ENCODE measurements at places on chromosomes 3 and 15.

DNA sequence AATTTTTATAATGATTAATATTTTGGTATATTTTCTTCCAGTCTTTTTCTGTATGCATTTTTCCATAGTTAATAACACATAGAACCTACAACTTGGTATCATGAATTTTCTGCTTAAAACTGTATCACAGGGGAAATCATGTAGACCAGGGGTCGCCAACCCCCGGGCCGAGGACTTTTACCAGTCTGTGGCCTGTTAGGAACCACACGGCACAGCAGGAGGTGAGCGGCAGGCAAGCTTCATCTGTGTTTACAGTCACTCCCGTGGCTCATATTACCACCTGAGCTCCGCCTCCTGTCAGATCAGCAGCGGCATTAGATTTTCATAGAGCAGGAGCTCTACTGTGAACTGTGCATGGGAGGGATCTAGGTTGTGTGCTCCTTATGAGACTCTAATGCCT is 54.7 kb downstream of the RPL22L1 start:
- DNase-seq = no peak

DNA sequence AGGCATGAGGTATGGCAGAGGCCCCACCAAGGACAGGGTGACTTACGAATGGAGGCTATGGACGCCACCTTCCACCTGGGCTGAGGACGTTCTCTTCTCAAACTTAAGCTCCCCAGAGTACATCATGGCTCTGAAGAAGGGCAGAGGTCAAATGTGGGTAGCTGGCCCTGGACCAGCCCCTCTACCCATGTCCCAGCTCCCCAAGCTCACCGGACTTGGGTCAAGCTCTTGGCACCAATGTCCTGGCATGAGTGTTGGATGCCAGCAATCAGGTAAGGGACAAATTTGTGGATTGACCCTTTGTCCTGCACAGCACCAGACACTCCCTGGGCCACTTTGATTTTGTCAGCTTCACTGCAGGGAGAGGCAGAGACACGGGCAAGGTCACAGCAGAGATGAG is 2.5 kb downstream of the NDUFAF3 start:
- no peak for DNase-seq

DNA sequence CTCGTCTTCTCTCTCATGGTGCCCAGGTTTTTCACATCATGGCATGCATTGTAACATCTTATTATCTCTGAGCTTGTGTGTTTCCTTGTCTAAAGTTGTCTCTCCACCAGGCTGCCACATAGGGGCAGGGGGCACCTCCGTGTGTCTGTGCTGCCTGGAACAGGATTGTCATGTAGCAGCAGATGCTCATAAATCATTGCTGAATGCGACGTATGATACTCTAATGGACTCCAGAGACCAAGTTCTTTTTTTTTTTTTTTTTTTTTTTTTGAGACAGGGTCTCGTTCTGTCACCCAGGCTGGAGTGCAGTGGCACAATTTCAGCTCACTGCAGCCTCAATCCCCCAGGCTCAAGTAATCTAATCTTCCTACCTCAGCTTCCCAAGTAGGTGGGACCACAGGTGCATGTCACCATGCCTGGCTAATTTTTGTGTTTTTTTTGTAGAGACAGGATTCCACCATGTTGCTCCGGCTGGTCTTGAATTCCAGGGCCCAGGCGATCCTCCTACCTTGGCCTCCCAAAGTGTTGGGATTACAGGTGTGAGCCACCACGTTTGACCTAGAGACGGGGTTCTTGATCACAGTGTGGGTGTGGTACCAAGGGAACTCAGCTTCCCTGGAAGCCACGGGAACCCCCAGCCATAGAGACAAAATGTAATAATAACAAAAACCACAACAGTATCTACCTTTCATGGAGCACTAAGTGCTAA is 4.7 kb upstream of the DNASE1L3 start:
- DNase-seq = no peak

DNA sequence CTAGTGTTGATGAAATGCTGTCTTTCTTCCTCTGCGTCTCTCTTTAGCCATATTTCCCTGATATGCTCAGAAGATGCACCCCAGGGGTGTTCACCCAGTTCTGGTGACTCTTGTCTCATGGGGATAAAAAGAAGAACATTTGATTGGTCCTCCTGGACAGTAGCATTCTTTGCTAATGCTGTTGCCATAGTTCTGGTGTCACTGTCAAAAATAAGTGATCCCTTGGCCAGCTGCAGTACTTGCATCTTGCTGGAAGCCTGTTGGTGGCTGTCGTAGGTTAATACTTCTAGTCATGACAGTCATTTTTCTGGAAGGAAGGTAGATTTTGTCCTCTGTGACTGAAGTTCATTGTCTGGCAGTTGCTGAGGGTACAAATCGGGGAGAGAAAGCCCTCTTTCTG is 124.5 kb downstream of the UNC13C start:
- DNase-seq = no peak

GRCh38 chr3:39080026-39080425 is 27.4 kb downstream of the GORASP1 start:
- DNase-seq = no peak

- DNase-seq = no peak
Measured at GRCh38 chr3:16482770-16483531, 30.5 kb downstream of the RFTN1 start.

GRCh38 chr3:171480526-171480925 is 20.3 kb upstream of the TNIK start:
- no peak for DNase-seq

GRCh38 chr15:97692301-97693015 is 268.0 kb upstream of the ARRDC4 start:
- peak; percentile 80 for DNase-seq

- DNase-seq = no peak
Measured at GRCh38 chr15:70060993-70061305, 36.8 kb downstream of the TLE3 start.

GRCh38 chr3:178947738-178948137 is 123.9 kb downstream of the ZMAT3 start:
- no peak for DNase-seq

GRCh38 chr15:72169236-72169920 is 28.2 kb downstream of the GRAMD2A start:
- no peak for DNase-seq

GRCh38 chr15:92904722-92905571 is 4.8 kb downstream of the CHD2 start:
- DNase-seq = peak; percentile 70

GRCh38 chr15:37586011-37586583 is 348.3 kb upstream of the TMCO5A start:
- DNase-seq = no peak

GRCh38 chr3:113210604-113211329 is 590 bp upstream of the BOC start:
- no peak for DNase-seq

GRCh38 chr3:46416125-46416810 is 9.2 kb downstream of the CCRL2 start:
- no peak for DNase-seq

GRCh38 chr3:134282659-134283047 is 32.0 kb upstream of the RYK start:
- no peak for DNase-seq

GRCh38 chr3:144496141-144496835 is 524.7 kb downstream of the DIPK2A start:
- DNase-seq = no peak

DNA sequence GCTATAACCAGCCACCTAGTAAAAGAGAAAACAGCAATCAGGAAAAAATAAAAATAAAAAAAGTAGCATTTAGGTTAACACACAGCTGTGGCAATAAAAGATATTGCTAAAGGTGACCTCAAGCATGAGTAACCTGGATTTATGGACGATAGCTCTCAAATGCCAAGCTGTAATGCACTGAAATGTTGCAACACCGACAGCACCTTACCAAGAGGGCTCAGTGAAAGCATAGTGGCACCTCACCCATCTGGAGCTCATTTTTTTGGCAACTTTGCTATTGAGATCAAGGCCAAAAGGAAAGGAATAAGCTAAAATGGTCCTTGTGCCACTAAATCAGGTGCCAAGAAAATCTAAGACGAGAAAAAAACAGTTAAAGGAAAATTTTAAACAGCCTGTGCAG is 2.5 kb downstream of the HACD2 start:
- DNase-seq = no peak

DNA sequence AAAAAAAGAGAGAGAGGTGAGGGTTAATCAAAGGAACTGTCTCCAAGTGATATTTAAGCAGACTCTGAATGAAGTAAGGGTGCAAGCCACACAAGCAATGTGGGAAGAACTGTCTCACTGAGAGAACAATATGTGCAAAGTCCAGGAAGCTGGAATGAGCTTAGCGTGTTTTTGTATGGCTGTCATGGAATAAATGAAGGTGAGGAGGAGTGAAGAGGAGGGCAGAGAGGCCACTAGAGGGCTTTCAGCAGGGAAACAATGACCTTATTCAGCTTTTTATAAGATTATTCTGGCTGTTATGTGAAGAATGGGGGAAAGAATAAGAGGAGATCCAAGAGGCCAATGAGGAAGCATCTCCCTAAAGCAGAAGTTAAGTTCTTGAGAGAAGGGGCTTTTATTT is 86.9 kb upstream of the COL8A1 start:
- DNase-seq = peak; percentile 34

DNA sequence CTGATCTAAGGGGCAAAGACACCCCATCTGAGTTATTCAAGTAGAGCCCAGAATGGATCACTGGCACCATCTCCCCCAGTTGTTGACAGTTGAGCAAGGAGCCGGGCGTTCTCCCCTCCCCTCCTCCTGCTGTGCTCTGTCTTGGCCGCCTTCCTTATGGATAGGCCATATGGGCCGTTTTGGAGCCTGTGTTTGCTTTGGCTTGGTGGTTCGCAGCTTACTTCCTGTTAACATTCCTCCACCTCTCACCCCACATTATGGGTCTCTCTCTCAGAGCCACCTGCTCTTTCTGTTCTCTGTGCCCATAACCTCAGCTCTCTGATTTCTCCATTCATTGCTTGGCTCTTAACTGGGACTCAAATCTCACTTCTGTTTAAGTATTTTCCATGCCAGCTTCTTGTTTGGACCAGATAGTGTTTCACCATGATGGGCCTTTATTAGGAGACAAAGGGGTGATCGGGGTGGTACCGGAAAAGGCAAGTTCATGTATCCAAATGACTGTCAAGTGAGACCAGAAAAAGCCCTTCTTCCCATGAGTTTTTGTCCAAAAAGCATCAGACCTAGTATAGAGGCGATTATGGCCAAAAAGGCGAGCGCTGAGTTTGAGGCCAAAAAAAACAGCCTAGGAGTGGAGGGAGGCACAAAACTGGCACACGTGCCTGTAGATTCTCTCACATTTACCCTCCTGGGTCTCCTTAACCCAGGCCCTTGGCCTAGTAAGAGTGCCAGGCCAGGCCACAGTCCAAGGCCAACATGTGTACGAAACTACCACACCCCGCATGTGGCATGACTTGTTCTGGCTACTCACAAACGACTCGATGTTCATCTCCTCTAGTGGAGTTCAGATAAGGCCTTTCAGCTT is 62.6 kb downstream of the DUT start:
- no peak for DNase-seq

- DNase-seq = no peak
Measured at GRCh38 chr3:103767635-103768034, 1332.8 kb downstream of the ZPLD1 start.

GRCh38 chr3:125166599-125167136 is 45.9 kb downstream of the SLC12A8 start:
- DNase-seq = no peak

DNA sequence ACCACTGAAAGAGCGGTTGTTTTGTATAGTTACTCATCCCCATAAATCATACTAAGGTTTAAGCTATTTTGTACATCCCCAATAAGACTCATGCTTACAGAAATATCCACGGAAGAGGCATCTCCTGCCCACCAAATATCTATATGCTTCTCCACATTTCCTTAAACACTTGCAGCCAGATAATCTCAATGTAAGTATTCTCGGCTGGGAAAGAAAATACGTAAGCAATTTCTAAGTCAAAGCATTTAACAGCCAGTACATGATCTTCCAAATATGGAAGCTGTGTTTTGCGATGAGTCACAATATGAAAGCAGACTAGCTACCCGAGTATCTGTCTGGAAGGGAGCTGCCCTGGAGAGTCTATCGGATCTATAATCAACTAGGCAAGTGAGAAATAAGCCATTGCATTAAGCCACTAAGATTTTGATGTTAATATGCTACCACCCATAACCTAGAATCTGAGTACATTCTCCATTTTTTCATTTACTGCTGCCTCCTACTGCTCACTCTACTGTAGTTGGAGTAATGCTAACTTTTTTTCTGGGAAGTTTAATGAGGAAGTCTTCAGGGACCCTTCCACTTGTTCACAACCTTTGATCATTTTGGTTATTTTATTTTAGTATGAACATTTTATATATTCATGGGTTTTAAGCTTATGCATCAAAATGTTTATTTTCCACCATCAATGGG is 26.9 kb upstream of the ZMAT3 start:
- DNase-seq = no peak

- no peak for DNase-seq
Measured at GRCh38 chr3:156535798-156536197, 19.1 kb downstream of the SSR3 start.

DNA sequence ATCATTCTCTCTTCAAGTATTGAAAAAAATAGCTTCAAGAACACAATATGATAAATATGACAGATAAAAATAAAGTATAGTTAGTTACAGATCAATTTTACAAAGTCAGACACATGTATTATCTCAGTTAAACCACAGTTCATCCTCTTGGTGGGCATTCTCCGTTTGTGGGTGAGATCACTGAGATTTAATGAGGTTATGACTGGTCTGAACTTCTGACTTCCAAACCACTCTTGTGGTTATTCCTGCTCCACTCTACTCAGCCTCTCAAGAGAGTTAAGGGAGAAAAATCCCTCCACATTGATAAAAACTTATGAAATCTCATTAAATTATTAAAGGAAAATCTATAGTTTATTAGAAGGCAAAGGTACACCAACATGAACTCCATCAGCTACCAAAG is 229.9 kb upstream of the LRTM1 start:
- DNase-seq = no peak

GRCh38 chr3:4063916-4064574 is 239.1 kb upstream of the SETMAR start:
- no peak for DNase-seq

GRCh38 chr15:98177966-98178592 is 217.6 kb downstream of the ARRDC4 start:
- peak; percentile 90 for DNase-seq

DNA sequence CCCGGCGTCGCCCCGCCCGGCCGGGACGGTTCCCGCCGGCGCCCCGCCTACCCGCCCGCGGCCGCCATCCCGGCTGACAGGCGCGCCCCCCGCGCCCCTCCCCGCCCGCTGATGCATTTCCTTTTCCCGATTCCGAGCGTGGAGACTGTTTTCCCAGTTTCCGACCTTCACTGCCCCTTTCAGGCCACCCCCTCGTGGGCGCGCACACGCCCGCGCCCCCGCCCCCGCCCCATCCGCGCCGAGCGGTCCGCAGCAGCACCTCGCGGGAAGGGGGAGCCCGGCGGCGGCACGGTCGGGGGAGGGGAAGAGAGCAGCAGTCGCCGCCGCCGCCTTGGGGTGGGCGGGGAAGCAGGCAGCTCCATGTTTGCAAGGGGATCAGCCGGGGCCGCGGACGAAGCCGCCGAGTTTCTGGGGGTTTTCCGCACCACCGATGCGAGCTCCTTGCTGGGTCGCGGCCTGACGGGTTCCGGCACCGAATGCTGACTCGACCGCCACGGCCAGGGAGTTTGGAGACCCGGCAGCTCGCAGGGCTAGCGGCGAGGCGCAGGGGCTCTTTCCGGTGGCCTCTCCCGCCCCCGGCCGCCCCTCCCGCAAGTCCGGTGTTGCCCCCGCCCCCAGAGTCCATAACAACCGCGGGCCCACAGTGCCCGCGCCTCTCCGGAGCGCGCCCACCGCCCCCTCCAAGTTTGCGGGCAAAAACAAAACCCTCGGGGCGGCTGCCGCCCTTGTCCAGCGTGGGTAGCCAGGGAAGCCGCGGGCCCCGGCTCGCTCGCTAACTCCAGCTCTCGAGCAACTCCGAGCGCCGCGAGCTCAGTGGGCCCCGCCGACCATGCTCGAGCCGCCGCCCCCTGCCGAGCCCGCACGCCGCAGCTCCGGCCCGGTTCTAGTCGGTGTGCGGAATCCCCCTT is 3.2 kb upstream of the SIN3A start:
- no peak for DNase-seq

Data from Kasumi-1 (cell line).